ENCODE measurements at places on chromosomes 2 and 18. TPM values are rescaled to one million over a fixed set of nuclear protein-coding genes. Genes with fewer than 3 reads are reported as not detected.

NABP1 gene
- 11.1 TPM for total RNA-seq

GAREM2 gene
- 4.3 TPM for total RNA-seq

DSG1 gene
- 3.2 TPM for total RNA-seq

PDE11A gene
- total RNA-seq, result 0.08 TPM

SERPINB10 gene
- total RNA-seq, result not detected

UGT1A5 gene
- total RNA-seq, result not detected

GCKR gene
- 0.54 TPM for total RNA-seq

CHST9 gene
- 0.21 TPM for total RNA-seq
